ENCODE measurements at places on chromosomes 5 and 9.
A peak's percentile ranks its signal among the peaks of the same experiment; 100 is the strongest.

DNA sequence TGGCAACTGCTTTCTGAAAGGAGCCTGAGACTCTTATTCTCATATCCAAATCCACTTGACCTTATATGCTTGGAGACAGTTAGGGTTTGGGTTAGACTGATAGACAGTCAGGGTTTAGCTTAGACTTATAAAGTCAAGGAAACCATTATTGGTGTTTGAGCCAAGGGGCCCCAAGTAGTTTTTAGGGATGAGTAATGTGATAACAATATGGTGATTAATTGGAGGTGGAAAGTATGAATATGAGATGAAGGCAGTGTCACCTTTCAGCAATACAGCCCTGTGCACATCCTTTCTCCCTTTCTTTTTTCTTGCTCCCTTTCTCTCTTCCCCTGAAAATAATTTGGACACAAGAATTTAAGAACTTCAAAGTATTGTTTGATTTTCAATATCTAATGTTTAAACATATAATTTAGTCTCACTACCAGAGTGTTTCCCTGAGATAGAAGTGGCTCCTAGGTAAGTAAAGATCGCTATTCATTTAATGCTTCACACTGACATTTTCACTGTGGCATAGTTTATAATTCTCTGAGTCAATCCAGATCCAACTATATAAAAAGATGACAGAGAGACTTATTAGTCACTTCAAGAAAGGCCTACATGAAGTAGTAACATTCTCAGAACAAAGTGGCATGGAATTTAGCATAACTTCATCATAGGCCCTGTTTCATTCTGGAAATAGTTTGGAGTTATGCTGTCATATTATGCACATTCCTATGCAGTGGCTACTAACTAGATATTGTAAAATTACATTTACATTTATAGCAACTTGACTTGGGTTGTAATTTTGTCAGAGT lies 200.8 kb downstream of the CHSY3 start:
- no peak for DNase-seq

- DNase-seq = no peak
Measured at GRCh38 chr9:95981761-95982390, 106.4 kb downstream of the ERCC6L2 start.

GRCh38 chr9:119792242-119792641 lies 423.0 kb upstream of the BRINP1 start:
- DNase-seq = no peak

DNA sequence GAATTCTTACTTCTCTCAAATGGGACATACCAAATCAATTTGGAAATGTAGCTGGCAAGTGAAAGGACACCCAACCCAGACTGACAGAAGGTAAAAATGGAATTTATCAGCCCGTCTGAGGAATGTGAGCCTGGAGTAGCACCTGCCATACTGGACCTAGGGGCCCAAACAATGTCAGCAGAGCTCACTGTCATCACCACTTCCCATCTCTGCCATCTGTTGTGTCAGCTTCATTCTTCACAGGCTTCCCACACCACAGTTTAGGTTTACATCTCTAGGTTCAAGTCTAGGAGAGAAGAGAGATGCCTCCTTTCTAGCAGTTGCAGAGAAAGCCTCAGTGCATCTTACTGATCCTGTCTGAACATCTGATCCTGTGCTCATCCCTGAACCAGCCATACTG lies 222.4 kb downstream of the DOCK8 start:
- DNase-seq = no peak

DNA sequence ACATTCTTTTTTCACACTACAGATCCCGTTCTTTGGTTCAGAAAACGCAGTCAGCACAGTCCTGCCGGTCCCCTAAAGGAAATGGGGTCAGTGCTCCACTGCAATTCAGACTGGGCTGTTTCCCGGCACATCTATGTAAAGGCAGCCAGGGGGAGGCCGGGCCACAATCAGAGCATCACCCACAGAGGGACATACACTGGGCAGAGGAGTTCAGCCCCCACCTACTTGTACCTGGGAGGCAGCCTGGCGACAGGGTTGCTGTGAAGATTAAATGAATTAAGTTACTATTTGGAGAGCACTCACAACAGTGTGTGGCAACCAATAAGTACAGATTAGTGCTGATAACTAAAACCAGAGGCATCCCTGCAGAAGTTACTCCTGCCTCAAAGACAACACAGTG lies 4.5 kb downstream of the PTPN3 start:
- no peak for DNase-seq

DNA sequence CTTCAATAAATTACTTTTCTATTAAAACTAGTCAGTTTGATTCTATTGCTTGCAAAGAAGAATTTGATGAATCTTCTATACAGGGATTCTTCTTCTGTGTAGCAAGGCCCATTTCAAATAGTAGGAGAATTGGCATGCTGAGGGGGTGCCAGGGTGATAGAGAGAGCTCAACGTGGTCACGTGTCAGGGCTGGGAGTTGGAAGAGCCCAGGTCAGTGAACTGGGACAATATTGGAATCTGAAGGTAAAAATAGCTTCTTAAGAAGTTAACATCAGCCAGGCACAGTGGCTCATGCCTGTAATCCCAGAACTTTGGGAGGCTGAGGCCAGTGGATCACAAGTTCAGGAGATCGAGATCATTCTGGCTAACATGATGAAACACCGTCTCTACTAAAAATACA lies 64.1 kb upstream of the TLE1 start:
- DNase-seq = no peak

- no peak for DNase-seq
Measured at GRCh38 chr5:146744068-146744745, 134.3 kb downstream of the PPP2R2B start.

- DNase-seq = peak; percentile 18
Measured at GRCh38 chr9:35726931-35727330, 5.1 kb downstream of the TLN1 start.

GRCh38 chr9:19485193-19485592 lies 76.4 kb downstream of the ACER2 start:
- DNase-seq = no peak

DNA sequence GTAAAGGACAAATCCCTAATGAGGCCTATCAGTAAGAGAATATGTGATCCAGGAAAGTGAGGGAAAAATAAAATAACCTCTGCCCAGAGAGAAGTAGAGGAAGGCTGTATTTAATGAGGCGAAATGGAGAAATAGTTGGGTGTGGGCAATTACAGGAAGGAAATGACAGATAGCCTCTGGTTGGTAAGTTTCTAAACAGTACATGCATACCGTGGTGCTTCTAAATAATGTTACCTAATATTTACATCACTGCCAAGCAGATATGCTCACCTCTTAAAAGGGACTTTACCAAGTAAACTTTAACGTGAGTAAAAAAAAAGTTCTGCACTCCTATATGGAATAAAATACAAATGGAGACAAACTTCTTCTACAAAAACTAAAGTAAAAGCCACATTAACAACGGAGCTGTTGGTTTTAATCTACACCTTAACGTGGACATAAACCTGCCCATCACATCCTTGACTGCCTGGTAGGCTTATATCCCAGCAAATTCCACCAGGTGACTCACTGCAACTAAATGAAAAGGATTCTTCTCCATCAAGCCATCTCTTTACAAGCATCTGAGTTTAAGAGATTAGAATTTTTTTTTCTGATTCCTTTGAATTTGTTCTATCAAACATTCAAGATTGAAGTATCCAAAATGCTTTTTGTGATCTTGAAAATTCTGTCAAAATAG lies 12.4 kb downstream of the NFIL3 start:
- no peak for DNase-seq

DNA sequence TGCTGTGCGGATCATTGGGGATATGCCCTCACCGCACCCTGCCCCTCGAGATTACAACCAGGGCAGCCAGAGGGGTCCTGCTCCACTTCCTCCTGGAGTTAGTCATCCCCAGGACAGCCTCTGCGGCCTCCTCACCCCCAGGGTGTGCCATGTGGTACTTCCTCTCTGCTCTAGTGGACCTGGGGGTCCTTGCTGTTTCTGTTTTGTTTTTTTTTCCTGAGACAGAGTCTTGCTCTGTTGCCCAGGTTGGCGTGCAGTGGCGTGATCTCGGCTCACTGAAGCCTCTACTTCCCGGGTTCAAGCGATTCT lies 5.2 kb upstream of the FCN1 start:
- no peak for DNase-seq
